ENCODE measurements at places on chromosomes 4 and X.

- DNase-seq = no peak
Measured at GRCh38 chr4:2076908-2077536, 17.9 kb downstream of the NAT8L start.

- DNase-seq = no peak
Measured at GRCh38 chr4:183343730-183344129, 21.5 kb upstream of the CLDN24 start.

DNA sequence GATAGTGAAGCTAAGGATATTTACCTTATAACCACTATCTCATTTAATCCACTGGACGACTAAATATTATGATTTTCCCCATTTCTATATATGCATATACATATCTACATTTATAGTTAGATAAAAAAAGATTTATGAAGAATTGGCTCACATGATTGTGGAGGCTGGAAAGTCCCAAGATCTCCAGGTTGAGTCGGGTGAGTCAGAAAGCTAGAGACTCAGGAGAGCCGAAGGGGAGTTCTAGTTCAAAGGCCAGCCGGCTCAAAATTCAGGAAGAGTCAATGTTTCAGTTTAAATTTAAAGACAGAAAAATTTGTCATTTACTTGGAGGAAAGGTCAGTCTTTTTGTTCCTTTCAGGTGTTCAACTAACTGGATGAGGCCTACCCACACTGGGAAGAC is 158.2 kb upstream of the CPEB2 start:
- no peak for DNase-seq

GRCh38 chrX:129957241-129958082 is 25.0 kb upstream of the BCORL1 start:
- DNase-seq = no peak

GRCh38 chr4:138889216-138889615 is 126.4 kb upstream of the NOCT start:
- no peak for DNase-seq

- DNase-seq = no peak
Measured at GRCh38 chrX:72272868-72273267, 4.2 kb downstream of the RPS4X start.

GRCh38 chr4:100299046-100299840 is 109.0 kb upstream of the DDIT4L start:
- DNase-seq = no peak

GRCh38 chrX:65783746-65784145 is 116.3 kb downstream of the MSN start:
- DNase-seq = no peak

- DNase-seq = no peak
Measured at GRCh38 chr4:177464026-177464425, 21.8 kb upstream of the AGA start.

DNA sequence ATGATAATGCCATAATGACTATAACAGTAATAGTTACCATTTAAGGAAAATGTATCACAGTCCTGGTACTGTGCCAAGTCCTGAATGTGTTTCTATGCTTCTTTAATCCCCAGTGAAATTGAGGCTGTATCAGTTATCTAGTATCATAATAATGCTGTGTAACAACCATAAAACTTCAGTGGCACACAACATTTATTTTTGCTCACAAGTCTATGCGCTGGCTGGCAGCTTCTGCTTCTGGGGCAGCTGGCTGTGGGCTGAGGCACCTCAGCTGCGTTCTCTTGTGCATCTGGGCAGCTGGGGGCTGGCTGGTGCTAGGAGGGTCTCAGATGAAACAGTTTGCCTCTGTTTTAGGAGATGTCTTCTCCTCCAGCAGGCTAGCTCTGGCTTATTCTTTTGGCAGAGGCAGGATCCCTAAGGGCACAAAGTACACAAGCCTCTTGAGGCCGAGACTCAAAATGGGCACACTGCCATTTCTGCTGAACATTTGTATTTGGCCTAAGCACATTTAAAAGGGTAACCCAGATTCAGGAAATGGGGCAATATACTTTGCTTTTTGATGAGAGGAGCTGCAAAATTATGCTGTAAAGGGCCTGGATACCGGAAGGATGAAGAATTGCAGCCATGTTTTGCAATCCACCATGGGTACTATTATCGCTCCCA is 62.6 kb upstream of the DHX15 start:
- DNase-seq = no peak

- no peak for DNase-seq
Measured at GRCh38 chr4:102687982-102688433, 72.8 kb downstream of the MANBA start.

GRCh38 chrX:24034485-24034884 is 7.5 kb upstream of the KLHL15 start:
- DNase-seq = no peak

DNA sequence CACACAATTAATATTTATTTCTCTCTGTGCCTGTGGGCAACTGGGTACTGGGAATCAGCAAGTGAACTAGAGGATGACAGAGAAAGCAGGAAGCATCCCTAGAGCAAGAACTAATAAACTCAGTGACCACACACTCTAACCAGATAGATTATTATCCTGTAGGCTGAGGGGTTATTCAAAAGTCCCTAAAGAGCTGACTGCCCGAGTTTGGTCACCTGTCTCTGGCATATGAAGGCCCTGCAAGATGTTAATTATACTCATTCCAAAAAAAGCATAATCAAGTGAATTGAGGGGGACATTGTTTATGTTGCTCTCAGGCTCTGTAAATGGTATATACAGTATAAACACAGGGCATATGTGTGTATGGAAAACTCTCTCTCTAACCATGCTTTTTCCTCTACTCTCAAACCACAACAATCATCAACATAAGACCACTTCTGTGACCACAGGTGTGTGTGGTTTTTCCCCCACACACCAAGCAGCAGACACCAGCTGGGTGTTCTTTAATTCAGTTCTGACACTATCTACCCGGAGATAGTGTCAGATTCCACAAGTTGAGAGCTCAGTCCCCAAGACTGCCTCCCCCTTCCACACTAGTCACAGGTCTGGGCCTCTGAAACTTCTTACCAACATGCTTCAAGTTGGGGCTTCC is 6.2 kb upstream of the HPSE start:
- DNase-seq = no peak

DNA sequence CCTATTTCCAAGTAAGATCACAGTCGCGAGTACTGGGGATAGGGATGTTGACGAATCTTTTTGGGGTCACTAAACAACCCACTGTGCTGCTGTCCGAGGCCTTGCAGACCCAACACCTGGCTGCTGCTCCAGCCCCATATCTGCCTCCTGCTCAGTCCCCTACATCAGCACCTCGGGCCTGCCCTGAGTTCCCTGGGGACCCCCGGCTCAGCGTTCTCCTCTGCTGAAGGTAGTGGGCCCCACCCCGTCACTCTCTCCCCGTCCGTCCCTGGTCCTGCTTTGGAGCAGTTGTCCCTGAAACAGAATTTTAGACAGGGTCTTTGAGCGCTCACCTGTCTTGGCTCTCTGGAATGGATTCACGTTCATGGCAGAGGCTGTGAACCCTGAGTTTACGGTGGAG is 202.4 kb upstream of the PSAPL1 start:
- DNase-seq = no peak

GRCh38 chrX:53324803-53325202 is 43.4 kb upstream of the IQSEC2 start:
- DNase-seq = no peak

- DNase-seq = no peak
Measured at GRCh38 chr4:7434766-7435150, at the start of gene PSAPL1. Gene PSAPL1 (minus strand): TSS chr4:7434930. CDS start chr4:7434879, 51 bp downstream.

DNA sequence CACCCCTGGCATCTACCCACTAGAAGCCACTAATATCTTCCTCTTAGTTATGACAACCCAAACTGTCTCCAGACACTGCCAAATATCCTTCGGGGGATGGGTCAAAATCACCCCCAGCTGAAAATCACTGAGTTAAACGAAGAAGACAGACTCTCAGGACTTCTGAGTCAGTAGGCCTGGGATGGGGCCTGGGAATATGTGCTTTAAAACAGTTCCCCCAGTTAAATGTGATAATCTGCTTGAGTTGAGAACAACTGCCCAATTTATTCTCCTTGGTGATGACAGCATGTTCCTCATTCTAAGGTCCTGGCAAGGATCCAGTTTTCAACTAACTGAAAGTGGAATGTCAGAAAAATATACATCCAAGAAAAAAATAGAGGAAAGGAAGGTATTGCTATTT is 52.4 kb downstream of the CBLL2 start:
- DNase-seq = no peak

- DNase-seq = no peak
Measured at GRCh38 chr4:27668001-27668400, 807.4 kb downstream of the STIM2 start.

GRCh38 chr4:22363787-22364186 is 152.1 kb downstream of the ADGRA3 start:
- no peak for DNase-seq

DNA sequence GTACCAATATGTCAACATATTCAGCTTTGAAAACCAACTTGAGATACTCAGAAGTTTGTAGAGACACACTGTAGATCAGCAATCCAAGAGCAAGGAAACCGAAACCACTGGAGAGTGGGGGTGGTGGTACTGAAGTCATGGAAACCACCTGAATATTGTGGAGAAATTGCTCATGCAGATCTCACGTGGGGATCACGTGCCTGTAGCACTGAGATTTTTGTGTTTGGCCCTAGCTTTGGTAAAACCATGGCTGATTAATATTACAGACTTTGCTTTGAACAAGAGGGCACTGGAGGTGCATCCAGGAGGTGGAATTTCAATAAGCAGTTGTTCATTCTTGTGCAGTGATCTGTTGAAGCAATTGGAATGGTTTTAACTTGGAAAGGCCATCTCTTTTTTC is 47.2 kb downstream of the GBA3 start:
- DNase-seq = no peak

DNA sequence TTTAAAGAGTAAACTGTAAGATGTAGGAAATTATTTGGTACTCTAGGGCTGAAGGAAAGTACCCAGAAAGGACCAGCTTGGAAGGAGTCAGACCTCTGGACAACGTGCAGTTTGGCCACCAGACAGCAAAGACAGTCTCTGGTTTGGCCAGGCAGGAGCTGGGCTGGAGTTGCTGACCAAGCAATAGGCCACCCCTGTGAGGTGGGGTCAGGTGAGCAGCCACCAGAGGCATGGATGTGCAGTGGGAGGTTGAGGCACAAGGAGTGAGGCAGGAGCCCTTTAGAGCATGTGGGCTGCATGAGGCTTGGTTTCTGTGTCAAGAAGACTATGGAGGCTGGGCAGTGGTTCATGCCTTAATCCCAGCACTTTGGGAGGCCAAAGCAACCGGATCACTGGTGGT is 17.7 kb upstream of the MRFAP1 start:
- no peak for DNase-seq

GRCh38 chr4:159516556-159517140 is 413.8 kb downstream of the RAPGEF2 start:
- DNase-seq = no peak

GRCh38 chrX:66012094-66012534 is 27.8 kb downstream of the VSIG4 start:
- DNase-seq = no peak

DNA sequence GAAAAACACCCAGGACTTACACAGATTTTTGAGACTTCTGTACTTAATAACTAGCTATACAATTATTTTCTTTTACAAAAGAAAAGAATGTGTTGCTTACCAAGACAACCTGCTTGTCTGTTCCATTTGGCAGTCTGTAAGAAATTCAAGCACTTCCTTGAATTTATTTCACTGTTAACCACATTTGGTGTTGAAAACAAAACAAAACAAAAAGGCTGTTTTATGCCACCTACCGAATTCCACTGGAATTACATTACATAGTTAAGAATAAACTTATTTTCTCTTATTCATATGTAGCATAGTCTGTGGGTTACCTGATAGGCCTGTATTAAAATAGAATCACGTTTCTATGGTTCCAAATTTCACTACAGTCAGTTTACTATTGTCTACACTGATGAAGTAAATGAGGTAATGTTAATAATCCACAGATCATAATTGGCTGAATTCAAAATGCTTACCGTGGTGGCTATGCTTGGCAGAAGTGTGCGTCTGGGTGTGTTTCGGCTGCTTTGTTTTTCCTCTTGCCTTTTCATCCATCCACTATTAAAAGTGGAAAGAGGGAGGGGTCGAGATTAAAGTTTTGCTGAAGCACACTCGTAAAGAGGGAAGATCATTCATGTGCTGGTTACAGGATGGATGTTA is at the start of gene TLR1:
TLR1 (minus strand) TSS at position 138 of the 642 bp plus-strand sequence. CDS start 5,960 bp downstream, outside the sequence.
- no peak for DNase-seq

- no peak for DNase-seq
Measured at GRCh38 chr4:139509727-139510410, 46.1 kb downstream of the SETD7 start.

DNA sequence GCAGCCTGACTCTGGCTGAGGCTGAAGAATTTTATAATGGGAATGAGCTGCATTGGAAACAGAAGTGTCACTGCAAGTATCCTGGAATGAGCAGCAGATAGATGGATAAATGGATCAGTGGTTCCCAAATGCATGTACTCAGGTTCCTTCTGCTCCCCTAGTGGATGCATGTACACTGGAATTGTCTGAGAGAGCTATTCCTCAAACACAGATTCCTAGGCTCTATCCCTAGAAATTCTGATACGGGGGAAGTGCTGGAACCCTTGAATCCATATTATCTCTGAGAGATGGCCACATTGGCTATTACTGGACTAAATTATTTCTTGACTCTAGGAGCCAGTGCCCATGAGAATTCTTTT is 64.8 kb downstream of the TMEM131L start:
- DNase-seq = no peak

GRCh38 chr4:168221301-168221700 is 97.3 kb downstream of the DDX60 start:
- no peak for DNase-seq

GRCh38 chr4:154946113-154946512 is 165.0 kb downstream of the RBM46 start:
- no peak for DNase-seq

DNA sequence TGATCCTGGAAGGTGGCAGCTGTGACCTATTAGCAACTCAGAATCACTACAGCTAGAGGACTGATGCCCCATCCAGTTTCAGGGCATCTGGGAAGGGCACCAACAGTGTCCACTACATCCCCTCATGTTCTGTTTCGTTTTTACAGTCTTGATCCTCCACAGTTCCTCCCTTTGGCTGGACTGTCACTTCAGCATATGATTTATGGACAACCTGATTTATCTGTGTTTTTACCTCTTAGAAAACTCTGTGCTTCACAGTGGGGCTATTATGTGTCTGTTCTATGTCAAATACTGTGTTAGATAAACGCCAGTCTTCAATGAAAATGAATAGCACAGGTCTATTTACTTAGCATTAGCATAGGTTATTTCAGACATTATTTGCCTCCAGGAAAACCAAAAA is 63.1 kb upstream of the GRPR start:
- DNase-seq = no peak

GRCh38 chrX:1477801-1478458 is 25.2 kb upstream of the ASMTL start:
- no peak for DNase-seq
